Amniotic epithelial cell (primary cell): ENCODE measurements at places on chromosomes 3 and 15.

DNA sequence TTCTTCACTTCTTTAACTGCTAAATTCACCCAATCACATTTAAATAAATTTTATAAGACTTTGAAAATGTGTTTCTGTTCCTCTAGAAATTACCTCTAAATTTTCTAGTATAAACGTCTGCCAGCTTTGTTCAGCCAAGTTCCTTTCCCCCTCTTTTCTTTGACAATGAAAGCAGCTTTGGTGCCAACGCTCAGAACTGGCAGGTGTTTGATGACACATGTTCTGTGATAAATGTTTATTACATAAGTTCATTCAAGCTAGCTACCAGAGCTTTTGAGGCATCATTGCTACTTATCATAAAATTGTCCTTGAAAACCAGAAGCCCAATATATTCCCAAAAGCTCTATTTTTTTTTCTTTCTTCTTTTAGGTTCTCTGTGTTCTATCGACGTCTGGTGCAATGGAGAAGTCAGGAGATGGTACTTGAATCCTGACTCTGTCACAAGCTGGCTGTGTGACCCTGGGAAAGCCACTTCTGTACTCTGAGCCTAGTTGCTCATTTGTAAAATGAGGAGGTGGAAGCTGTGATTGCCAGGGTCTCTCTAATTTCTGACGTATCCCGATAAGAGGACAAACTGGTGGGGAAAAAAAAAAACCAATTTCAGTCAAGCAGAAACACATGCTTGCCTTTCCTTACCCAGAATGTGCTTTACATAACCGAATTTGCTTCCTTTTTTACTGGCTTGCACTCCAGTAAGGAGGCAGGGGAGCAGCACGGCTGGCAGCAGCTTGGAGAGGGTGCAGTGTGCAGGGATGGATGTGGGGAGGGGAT is 187.1 kb upstream of the LPP start:
- no peak for DNase-seq

GRCh38 chr15:56798639-56799038 is 65.3 kb upstream of the ZNF280D start:
- no peak for DNase-seq

GRCh38 chr3:5013021-5013906 is 34.0 kb downstream of the BHLHE40 start:
- DNase-seq = no peak

DNA sequence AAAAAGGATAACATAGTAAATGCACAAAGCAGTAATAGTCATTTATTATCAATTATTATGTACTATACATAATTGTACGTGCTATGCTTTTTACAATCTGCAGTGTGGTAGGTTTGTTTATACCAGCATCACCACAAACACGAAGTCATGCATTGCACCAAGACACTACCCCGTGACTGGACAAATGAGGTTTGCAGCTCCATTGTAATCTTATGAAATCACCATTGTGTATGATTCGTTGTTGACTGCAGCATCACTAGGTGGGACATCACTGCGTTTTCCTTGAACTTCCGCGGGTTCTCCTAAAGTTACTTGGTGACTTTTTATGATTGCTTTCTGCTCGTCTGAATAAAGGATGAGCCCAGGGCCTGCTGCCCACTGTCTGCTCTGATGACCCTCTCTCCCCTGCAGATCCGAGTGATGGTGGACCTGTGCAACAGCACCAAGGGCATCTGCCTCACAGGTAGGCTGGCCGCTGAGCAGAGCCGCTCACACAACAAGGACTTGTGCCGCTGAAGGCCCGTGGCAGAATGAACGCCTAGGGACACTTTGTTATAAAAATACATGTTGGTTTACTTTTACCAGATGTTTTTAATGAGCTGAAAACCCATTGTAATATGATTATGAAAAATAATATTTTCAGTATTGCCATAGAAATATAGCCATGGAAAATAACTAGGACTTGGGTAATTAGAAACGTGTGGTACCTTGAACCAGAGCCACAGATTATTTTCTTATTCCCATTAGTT is 35.8 kb downstream of the GLDN start:
- DNase-seq = peak; percentile 96
